ENCODE measurements at places on chromosomes 12 and 14.

DNA sequence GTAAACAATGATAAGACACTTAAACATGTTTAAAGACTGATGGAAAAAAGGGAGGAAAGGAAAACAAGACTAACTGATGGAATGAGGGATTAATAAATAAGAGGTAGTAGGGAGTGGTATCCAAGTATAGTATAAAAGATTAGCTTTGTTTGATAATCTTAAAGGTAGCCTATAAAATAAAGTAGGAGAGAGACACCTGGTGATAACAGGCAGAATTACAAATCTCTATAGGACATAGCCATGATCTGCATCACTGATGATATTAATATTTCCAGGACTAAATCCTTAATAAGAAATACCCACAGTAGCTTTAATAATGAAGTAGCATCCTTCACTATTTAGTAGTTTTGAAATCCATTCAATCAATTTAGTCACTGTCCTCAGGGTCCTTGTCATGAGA is 30.4 kb downstream of the DLGAP5 start:
- no peak for DNase-seq

- DNase-seq = no peak
Measured at GRCh38 chr12:104353012-104353981, 49.8 kb downstream of the EID3 start.

- no peak for DNase-seq
Measured at GRCh38 chr14:30655124-30655523, 33.0 kb downstream of the SCFD1 start.

- DNase-seq = no peak
Measured at GRCh38 chr12:128444598-128444997, 177.6 kb downstream of the TMEM132C start.

GRCh38 chr12:128266541-128267130 is 334 bp upstream of the TMEM132C start:
- no peak for DNase-seq

DNA sequence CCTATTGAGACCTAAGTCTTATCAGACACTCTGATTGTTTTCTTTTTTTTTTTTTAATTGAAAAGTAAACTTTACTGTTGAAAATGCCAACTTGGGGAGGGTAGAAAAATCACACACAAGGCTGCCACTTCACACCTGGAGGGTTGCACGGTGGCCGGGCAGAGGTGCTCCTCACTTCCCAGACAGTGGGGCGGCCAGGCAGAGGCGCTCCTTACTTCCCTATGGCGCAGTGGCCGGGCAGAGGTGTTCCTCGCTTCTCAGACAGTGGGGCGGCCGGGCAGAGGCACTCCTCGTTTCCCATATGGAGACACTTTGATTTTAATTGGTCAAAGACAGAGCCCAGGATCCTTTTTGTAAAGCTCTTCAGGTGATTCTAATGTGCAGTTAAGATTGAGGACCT is 399.3 kb downstream of the TMTC2 start:
- no peak for DNase-seq

DNA sequence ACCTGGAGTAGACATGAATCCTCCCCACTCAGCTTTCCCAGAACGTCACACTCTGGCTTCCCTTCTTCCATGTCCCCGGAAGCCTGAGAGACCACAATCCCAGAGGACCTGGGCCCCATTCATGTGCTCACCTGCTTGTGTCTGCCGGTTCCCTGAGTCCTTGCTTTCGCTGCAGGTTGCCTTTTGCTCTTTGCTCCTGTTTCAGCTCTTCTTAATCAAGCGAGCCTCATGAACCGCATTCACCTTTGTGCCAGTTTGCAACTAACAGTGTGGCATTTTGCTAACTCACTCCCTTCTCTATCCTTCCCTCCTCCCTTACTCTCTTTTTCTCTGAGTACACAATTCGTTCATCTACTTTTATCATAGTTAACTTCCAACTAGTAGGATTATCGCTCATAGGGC is 23.1 kb downstream of the ENTPD5 start:
- DNase-seq = no peak

DNA sequence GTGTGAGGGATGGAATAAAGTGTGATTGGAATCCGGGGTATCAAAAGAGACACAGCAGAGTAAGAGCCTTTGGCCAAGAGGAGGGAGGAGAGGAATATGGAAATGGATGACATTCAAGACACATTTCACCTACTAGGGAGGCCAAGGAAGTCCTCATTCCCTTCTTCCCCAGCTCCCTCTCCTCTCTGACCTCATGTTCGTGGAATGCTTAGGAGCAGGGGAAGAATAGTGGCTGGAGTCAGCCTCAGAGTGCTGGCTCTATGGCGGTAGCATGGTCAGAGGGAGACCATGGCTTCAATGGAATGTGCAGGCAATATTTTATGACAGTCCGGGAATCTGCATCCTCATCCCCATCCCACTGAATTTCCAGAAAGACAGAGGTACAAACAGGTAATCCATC is 196.6 kb downstream of the EGLN3 start:
- no peak for DNase-seq

DNA sequence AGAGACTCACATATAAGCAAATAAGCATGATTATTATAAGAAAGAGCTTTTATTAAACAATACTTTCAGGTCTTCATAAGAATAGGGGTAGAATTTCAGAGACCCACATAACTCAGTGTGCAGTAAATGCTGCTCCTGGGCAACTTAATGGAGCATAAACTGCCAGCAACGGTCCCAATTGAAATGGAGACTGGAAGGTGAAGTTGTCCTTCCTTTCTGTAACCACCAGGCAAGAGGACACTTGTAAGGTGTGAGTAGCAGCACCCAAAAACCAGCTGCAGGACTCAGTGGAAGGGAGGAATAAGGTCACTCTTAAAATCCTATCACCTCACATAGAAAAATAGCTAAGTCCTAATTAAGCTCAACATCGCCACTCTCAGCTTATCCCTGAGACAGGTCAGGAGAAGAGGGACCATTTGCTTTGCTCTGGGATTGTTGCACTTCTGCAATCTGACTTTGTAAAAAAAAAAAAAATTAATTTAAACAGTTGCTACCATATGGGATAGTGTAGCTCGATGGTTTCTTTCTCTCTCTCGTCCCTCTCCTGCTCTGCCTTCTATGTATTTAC is 22.7 kb upstream of the LTA4H start:
- no peak for DNase-seq

GRCh38 chr12:52789637-52790426 is 6.1 kb downstream of the KRT3 start:
- DNase-seq = no peak

GRCh38 chr12:77070800-77071449 is 5.6 kb upstream of the E2F7 start:
- no peak for DNase-seq

GRCh38 chr14:26286081-26286912 is 311.5 kb downstream of the NOVA1 start:
- no peak for DNase-seq

GRCh38 chr12:51687177-51687576 is 96.1 kb downstream of the SCN8A start:
- DNase-seq = no peak

GRCh38 chr12:56122637-56123036 is 4.6 kb downstream of the ZC3H10 start:
- DNase-seq = no peak

DNA sequence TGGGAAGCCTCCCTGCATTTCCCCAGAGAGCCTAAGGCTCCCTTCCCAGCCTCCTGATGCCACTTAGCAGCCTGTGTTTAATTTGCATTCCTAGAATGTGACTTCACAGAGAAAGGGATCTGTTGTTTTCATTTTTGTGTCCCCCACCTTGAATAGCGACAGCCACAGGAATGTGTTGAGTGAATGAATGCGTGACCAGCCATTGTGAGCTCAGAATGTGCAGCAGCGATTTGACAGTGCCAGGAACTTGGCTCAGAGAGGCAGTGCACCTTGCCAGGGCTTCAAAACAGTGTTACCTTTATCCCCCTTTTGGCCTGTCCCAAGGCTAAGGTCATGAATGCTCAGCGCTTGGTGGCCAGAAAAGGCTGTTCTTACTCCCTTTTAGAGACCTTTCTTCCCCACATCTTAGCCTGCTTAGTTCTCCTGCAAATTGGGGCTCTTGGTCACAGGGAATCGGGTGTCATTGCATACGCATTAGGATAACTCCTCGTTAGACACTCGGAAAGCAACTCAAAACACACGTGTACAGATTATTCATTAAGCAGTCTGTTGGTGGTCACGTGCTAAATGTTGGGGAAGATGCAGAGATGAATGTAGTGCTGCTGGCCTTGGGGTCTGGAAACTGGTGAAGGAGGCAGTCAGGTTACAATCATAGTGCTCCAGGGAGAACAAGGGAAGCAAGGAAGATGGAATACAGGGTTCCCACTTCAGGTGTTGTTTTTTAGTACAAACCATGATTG is 9.8 kb downstream of the NTF3 start:
- DNase-seq = no peak

- DNase-seq = no peak
Measured at GRCh38 chr12:1553987-1554982, 40.1 kb downstream of the FBXL14 start.

GRCh38 chr12:103965255-103965589 is 450 bp upstream of the TDG start:
- no peak for DNase-seq

GRCh38 chr12:52945389-52946232 is 3.3 kb upstream of the KRT18 start:
- no peak for DNase-seq

GRCh38 chr12:6284273-6284672 is 26.2 kb upstream of the PLEKHG6 start:
- DNase-seq = no peak

GRCh38 chr12:113874999-113875561 is 91.0 kb downstream of the RBM19 start:
- DNase-seq = no peak

DNA sequence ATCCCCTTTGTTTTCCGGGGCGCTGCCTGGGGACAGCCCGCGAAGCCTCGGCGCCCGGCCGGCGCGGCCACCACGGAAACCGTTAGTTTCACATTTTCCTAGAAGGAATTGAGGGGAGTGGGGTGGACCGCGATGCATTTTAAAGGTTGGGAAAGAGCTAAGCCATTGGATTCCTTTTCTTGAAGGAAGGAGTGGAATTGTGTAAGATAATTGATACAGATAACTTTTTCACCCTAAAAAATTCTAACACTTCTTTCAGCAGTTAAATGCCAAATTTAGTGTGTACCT is 137.1 kb downstream of the MON2 start:
- DNase-seq = no peak

DNA sequence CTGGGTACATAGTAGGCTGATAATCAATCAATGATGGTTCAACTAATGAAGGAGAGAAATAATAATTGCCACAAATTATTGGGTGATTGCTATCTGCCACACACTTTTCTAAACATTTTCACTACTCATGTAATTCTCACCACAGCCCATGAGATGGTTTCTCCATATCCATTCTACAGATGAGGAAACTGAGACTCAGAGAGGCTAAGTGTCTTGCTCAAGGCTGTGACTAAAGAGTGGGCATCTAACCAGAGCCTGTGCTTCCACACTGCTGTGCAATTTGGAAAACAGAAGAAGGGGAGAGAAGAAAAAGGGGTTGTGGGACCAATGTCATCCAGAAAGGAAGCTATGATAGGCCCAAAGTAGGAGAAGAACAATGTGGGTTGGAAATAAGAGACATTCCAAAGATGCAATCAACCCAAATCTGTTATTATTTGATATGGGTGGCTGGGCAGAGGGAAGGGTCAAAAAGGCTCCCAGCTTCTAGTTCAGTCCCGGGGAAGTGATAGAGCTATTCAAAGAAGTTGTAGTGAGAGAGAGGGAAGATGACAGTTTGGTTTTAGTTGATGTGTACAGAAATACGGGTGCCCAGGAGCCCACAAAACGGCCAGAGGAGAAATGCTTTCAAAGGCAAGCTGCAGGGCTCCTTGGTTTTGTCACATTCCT is 483 bp upstream of the NR1H4 start:
- no peak for DNase-seq

- DNase-seq = no peak
Measured at GRCh38 chr14:100629098-100629497, 41.9 kb upstream of the BEGAIN start.

DNA sequence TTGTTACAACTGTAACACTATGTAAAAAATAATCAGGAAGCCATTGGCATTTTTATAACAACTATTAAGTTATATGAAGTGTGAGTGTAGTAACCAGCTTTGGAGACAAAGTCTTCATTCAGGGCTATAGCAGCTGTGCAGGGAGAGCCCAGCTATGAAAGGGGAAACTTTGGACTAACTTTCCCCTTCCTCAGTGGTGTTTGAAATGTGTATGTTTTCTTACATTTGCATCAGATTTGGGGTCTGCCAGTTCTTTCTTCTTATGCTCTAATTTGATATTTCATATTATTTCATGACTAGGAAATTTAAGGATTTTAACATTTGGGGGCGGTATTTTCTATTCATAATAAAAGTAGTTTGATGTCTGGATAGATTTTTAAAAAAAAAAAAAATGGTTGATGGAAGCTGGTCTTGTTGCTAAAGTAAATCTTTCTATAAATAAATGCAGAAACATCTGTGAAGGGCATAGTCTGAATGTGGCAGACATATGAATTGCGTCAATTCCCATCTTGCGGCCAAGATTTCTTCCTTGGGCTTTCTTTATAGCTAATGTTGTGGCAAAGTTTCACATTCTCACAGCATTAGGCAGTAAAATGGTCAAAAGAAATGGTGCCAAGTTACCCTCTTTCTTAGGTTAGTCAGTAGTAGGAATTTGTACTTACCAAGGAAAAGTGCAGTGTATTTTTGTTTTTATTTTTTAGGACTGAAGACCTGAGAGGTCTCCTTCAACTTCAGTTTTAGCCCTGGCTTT is 35.6 kb downstream of the RASSF8 start:
- no peak for DNase-seq

GRCh38 chr14:100754020-100754419 is 27.3 kb downstream of the DLK1 start:
- DNase-seq = no peak

GRCh38 chr12:38153737-38154061 is 162.9 kb upstream of the ALG10B start:
- DNase-seq = no peak

GRCh38 chr14:69574263-69574953 is at the start of gene CCDC177:
TSS of gene CCDC177 (minus strand) at chr14:69574871. CDS start at chr14:69573622, 1,249 bp downstream.
- peak; percentile 34 for DNase-seq

DNA sequence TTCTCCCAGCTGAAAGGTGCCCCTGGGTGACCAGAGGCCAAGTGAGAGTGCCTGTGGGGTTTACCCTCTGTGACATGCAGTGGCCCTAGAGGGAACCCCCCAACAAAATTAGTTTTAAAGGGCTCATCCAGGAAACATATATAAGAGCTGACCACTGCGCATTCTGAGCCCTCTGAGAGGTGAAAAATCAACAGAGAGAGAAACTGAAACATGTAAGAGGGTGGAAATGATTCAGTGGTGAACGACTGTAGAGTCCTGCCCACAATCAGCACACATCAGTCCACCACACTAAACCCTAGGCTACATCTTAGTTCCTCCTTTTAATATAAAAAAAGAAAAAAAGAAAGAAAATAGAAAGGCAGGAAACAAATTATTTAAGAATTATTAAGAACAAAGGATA is 21.0 kb upstream of the ACSM4 start:
- no peak for DNase-seq

DNA sequence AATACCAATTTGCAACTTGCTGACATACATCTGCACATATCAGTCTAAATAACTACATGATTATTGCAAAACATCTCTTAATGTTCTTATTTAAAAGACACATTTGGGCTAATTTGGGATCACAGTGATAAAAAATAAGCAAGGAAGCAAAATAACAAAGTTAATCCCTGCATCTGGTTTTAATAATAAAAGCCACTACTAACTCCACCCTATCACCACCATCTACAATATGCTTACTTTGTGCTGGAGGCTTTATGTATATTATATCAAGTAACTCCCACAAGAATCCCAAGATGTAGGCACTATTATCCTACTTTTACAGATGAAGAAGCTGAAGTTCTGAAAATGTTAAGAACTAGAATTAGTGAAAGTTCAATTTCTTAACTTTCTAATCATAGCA is 45.7 kb downstream of the TAOK3 start:
- DNase-seq = no peak

GRCh38 chr12:113065126-113066007 is 8.8 kb downstream of the DTX1 start:
- no peak for DNase-seq
